ENCODE measurements at places on chromosomes 11 and 22. TPM values are rescaled to one million over a fixed set of nuclear protein-coding genes. Genes with fewer than 3 reads are reported as not detected.

DNA sequence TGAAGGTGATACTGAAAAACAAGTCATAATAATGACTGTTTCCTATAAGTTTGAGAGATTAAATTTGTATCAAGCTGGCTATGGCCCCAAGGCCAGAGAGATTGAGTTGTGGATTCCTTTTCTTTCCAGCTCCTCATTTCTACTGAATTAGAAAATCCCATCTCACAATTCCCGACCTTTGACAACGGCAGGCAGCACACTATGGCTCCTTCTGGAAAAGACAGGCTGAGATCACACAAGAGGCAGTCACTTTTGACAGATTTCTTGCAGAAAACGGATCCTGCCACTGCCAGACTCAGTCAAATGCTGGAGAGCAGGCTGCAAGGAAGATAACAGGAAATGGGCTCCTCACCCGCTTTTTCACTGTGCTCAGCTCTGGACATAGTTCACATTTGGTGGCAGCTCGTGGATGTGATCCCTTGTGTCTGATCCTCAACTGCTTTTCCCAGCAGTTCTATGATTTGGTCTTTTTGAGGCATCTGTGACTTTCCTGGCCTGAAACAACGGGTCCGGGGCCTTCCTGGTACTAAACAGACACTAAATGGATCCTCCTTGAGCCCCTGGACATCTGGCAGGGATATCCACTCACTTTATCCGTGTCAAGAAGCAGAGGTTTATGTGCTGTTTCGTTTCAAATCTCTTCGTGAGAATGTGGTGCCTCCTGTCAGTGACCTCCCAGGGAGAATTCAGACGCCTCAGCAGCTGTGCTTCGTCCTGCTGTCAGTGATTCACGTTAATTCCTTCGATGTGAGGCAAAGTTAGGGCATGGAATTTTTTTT is 26.1 kb upstream of the RTL6 start:
- DNase-seq = peak; percentile 27

DNA sequence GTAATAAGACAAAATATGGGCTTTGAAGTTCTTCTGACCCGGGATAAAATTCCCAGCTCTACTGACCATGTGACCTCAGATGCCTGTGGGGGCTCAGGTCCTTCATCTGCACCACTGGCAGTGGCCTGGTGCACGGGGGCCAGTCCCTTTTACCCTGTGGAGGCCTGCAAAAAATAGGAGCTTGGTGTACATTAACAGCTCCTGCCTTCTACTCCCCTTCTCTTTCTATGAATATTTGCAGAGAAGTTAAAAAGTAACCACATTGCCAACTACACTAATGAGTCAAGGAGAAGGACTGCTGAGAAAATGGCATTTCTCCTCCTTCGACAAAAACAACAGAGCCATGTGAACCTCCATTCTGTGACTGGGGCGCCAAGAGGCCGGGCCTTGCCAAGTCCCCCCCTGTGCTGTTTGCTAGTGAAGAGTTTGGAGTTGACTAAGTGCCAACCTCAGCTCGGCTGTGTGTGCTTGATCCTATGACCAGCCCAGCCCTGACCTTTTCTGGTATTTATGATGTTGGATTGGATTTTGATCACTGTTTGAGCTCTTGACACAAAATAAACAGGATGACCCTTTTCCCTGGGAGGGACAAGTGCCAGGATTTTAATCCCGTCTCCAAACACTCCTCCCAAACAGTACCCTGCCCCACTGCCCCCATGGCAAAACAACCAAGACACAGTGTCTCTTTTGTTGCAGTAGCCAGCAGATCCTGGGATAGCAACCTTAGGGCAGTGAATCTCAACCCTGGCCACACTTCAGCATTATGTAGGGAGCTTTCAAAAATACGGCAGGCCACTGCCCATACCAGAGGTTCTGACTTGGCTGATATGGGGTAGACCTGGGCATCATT is 380.1 kb downstream of the LARGE1 start:
- no peak for DNase-seq

GRCh38 chr22:46578824-46579561 is 41.2 kb upstream of the GRAMD4 start:
- DNase-seq = no peak

DNA sequence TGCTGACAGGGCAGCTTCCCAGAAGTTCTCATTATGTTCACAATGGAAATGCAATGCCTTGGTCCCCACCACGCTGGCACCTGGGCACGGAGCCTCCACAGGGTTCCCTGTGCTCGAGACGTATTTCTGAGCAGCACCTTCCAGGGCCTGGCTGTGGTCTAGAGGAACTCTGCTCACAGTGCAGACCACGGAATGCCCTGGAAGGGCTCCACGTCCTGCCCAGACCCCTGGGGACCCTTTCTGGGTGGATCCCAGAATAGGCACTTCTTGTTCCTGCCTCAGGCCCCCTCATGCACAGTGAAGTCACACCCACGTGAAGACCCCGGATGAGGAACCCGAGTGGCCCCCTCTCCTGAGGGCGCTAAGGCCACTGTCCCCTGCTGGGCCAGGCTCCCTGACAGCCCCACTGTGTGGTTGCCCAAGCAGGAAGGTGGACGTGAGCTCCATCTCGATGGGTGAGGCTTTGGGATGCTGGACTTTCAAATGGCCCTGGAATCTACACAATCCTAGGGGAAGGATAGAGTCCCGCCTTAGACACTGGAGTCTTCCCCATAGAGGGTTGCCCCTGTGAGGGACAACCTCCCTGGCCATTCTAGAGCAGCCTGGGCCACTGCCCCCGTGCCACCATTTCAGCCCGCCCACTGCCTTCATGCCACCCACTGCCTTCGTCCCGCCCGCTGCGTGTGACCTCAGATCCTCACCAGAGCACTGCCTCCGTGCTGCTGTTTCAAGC is 1106.8 kb downstream of the BRD1 start:
- DNase-seq = no peak

DNA sequence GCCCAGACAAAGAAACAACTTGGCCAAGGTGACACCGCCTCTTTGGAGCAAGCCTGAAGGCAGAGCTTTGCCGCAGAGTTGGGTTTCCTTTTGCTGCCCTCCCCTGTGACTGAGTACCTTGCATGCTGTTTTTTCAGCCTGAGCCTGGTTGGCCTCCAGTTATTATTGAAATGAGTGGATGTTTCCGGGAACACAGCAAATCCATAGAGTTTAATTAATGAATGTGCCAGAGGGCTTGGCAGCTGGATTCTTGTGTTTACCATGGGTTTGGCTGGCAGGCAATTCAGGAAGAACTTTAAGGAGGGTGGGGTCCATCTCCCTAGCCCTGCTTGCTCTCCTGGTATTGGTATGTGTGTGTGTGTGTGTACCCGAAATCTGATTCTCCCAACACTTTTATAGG is 65.6 kb upstream of the CRYBB3 start:
- DNase-seq = no peak

GRCh38 chr22:30892731-30893221 is 75.8 kb downstream of the MORC2 start:
- peak; percentile 33 for DNase-seq

- DNase-seq = no peak
Observed at GRCh38 chr11:1728931-1729691, 21.3 kb downstream of the IFITM10 start.

Gene NAALADL1
- total RNA-seq = 8.1 TPM

DNA sequence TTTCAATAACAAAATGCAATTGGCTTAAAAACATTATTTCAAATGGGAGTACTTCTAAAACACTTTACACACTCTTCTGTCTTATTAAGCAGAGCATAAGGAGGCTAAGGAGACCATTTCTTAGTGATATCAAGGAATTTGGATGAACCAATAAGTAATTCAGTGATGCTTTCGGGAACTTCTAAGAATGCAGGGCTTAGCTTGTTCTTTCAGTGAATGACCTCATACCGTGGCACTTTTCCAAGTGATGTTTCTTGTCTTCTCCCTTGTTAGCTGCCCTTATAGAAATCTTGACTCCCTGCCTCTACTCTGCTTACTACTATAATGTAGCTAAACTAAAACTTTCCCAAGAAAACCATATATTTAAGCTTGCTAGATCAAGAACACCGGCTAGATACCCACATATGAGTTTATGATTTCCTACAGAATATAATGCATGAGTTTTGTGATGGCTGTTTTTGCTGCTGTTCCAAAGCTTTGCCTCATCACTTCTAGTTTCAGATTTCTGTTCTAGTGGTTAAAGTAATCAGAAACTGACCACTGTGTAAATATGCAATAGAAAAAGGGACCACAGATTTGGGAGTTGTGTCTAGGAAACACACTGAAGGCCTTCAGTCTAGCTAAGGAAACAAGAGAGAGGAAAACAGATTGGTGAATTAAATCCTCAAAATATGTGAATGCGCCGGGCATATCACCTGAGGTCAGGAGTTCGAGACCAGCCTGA is 37.5 kb upstream of the STK33 start:
- DNase-seq = no peak

GRCh38 chr11:334264-334994 is 13.8 kb upstream of the IFITM3 start:
- DNase-seq = no peak

GRCh38 chr11:31977343-31977742 is 113.5 kb upstream of the RCN1 start:
- no peak for DNase-seq

All from H1 (cell line).